CD4-positive, alpha-beta T cell treated with Interleukin-6 at 100 ng/mL for 8 hours (primary cell): ENCODE measurements at places on chromosomes 12 and 14.

DNA sequence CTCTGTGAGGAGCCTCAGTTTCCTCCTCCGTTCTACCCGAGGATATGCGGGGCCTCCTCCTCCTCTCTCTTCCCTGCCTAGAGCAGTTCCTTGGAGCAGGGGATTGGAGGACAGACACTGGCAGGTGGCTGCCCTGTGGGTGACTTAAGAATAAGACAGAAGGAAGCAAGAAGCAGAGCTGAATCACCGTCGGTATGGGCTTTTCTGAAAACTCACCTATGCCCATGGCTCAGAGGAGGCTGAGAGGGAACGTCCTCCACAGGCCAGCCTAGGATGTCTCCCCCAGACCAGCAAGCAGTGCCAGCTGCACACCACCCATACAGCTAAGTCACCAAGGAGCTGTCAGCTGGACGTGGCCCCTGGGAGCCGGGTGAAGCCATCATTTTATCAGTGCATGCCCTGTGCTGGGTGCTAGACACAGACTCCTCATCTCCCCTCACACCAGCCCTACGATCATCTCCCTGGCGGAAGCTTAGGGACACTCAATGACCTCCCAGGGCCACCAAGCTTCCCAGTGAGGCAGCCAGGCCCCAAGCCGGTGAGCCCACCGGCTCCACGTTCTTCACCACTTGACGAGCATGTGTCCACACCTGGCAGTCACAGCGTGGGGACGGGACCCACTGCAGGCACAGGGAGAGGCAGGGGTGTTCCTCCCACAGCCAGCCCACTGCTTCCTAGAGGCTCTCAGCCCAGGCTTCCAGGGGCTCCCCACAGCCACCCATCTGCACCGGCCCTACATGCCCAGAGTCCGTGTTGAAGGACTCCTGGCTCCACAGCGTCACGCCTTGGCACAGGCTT lies 21.4 kb downstream of the ITPK1 start:
- no peak for DNase-seq

DNA sequence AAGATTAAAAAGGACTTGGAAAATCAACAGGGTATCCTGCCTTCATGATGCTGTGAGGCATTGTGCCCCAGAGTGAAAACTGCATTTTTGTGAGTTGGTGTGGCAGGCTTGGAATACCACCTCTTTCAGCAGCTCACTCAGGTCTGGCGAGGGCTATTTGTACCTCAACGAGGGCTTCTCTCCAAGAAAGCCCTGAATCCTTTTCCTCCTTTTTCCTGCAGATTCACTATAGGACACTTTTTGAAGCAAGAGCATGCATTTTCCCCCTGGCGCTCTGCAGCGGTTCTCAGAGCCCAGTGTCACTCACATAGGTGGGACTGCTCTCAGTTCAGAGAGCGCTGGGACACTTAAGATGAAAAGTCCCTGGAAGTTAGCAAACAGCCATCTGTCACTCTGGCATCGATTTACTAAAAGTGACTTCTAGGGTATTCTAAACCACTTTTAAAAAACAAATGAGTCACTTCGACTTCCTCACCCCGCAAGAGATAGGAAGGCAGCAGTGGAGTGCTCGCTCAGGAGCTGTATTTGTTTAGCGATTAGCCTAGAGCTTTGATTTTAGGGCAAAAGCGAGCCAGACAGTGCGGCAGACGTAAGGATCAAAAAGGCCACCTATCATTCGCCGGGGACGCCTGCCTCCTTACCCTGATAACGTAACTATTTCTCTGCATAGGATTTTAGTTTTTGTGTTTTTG lies 782 bp upstream of the LGR5 start:
- no peak for DNase-seq

DNA sequence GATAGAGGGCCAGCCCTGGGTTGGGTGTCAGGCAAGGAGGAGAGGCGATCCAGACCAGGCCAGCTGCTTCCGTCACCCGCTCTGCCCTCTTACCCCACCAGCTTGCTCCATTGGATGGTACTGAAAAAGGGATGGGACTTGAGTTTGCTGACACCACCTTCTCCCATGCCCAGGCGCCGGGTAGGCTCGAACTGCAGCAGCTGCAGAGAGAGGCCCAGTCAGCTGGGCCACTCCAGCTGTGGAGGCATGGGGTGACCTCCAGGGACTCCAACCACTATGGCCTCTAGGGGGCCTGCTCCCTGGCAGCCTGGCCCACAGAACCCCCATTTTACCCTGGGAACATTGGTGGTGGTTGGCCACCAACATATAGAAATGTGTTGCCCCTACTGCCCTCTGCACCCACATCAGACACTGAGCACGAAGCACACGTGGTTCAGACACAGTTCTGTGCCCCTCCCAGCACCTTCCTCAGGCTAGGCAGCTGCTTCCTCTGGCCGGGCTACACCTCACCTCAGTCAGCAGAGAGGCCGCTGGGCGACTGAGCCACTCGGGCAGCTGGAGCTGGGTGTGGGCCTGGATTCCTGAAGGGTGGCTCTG lies 16.0 kb downstream of the RPS6KL1 start:
- no peak for DNase-seq

DNA sequence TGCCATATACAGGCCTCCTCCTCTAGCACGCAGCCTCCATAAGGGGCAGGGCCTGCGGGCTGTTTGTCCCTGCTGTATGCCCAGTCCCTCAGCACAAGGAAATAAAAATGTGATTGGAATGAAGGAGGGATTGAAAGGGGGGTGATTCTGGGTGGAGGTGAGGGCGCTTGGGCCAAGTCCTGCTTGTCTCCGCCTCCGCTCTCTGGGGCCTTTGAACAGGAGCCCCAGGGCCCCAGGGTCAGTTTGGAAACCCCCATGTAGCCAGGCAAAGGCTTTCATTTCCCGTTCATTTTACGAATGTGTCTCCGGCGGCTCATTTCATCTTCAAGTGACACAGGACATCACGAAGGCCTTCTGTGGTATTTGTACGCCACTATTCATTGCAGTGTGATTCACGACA lies 4.5 kb upstream of the CACNA2D4 start:
- DNase-seq = no peak

- DNase-seq = no peak
These were observed 1.1 kb downstream of the TAOK3 start for GRCh38 chr12:118371321-118372282.

GRCh38 chr12:18461758-18462157 lies 200.4 kb downstream of the PIK3C2G start:
- no peak for DNase-seq

- DNase-seq = no peak
These were observed 159.3 kb downstream of the PDE3A start for GRCh38 chr12:20527417-20528163.

GRCh38 chr12:68119250-68119649 lies 40.3 kb downstream of the IFNG start:
- DNase-seq = no peak
